CD4-positive, alpha-beta T cell treated with Interleukin-4 for 1 hour (primary cell): ENCODE measurements at places on chromosomes 5 and 9.
A peak's percentile ranks its signal among the peaks of the same experiment; 100 is the strongest.

- DNase-seq = no peak
Measured at GRCh38 chr5:105684799-105685198, 1985.9 kb downstream of the EFNA5 start.

GRCh38 chr5:27701931-27702903, 663.8 kb upstream of the CDH9 start:
- no peak for DNase-seq

GRCh38 chr5:177982072-177982727, 13.8 kb downstream of the PROP1 start:
- peak; percentile 7 for DNase-seq

GRCh38 chr9:87593359-87593980, 95.8 kb downstream of the DAPK1 start:
- DNase-seq = no peak

GRCh38 chr5:157290981-157291711, 25.2 kb downstream of the CYFIP2 start:
- DNase-seq = peak; percentile 62

- DNase-seq = no peak
Measured at GRCh38 chr5:5066276-5067186, 73.6 kb upstream of the ADAMTS16 start.

DNA sequence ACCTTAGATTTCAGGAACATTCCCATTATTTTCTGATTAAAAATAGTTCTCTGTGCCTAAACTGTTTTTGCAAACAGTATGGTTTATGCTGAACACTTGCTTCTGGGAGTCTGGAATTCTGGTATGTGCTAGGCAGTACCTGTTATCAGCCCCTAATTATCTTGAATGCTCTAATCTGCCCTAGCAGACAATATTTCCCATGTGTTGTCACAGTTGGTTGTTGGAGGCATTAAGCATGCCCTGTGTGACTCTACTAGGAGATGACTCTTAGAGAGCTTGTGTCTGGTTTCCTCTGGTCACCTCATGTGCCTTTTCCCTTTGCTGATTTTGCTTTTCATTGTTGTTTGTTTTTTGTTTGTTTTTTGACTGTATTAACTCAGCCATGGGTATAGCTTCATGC, 36.6 kb downstream of the UHRF2 start:
- DNase-seq = no peak

- no peak for DNase-seq
Measured at GRCh38 chr5:110817459-110817858, 78.7 kb downstream of the SLC25A46 start.

- DNase-seq = no peak
Measured at GRCh38 chr5:75716715-75717081, 539 bp downstream of the POC5 start.

- DNase-seq = no peak
Measured at GRCh38 chr9:76191493-76191892, 202.7 kb downstream of the RFK start.

GRCh38 chr5:58491216-58491892, at the start of gene GAPT:
GAPT (plus strand) TSS chr5:58491435; CDS start chr5:58494537, 3,102 bp downstream.
- DNase-seq = no peak

DNA sequence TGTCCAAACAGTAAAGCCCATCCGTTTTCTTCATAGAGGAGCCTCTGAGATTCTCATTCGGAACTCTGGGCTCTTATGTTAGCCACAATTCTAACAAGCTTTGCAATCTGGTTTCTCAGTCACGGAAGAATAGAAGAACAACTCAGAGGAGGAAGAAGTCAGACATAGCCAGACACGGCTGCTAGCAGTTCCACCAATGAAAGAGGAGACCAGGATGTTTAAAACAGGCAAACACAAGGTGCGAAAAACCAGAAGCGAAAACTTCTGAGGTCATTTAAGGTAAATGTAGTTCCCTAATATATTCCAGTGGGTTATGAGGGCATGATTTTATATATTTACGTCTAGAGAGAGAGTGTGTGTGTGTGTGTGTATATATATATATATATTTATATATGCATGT, 34.1 kb upstream of the GDNF start:
- DNase-seq = no peak

GRCh38 chr9:134922932-134923240, 5.2 kb upstream of the FCN1 start:
- peak; percentile 21 for DNase-seq

DNA sequence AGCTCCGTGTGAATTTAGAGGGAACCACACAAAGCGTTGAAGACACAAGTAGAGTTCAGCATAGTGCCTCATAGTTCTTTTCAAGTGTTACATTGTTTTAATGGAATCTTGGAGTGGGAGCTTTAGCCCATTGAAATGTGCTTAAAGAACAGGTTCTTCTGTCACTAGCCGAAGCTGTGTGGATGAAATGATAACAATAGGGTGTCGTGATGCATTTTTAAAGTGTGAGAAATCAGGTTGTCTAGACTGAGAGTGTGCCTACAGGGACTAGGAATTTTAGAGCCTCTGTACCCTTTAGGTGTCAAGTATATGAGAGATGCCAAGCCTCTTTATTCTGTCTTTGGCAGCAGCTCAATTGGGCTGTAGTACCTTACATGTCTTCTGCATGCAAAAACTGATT, 83.0 kb downstream of the NDUFS4 start:
- no peak for DNase-seq

- no peak for DNase-seq
Measured at GRCh38 chr5:165620394-165620793, 2115.0 kb downstream of the MAT2B start.

DNA sequence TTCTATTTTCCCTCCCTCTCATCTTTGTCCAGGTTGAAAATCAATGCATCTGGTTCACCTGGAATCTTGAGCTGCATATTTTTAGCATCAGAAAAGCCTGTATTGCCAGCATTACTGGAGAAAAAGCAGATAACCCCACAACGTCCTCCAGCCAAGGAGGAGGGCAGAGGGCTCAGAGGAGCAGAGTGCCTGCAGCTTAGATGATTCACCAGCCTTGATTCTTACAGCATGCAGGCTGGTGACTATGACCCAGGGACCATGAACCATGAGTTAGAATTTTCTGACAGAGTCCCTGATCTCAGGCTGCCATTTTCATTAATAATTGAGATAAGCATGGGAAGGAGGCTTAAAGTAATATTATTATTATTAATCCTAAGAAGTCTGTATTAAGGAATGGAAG, 278.2 kb downstream of the BRINP1 start:
- no peak for DNase-seq

DNA sequence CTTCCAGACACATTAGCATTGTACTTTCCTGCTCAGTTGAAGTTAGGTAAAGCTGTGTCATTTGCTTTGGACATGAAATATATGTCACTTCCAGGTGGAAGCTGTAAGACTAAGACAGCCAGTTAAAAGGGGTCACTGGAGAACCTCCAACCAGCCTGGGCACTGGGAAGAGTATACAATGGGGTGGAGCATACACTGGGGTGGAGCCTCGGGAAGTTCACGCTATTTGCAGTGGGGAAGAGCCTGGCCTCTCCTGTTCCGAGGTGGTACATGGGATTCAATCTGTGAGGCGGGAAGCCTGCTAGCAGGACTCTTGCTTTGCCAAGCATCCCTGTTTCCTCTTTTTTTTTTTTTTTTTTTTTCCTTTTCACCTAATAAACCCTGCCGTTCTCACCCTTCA, 145.3 kb downstream of the TTC39B start:
- no peak for DNase-seq

DNA sequence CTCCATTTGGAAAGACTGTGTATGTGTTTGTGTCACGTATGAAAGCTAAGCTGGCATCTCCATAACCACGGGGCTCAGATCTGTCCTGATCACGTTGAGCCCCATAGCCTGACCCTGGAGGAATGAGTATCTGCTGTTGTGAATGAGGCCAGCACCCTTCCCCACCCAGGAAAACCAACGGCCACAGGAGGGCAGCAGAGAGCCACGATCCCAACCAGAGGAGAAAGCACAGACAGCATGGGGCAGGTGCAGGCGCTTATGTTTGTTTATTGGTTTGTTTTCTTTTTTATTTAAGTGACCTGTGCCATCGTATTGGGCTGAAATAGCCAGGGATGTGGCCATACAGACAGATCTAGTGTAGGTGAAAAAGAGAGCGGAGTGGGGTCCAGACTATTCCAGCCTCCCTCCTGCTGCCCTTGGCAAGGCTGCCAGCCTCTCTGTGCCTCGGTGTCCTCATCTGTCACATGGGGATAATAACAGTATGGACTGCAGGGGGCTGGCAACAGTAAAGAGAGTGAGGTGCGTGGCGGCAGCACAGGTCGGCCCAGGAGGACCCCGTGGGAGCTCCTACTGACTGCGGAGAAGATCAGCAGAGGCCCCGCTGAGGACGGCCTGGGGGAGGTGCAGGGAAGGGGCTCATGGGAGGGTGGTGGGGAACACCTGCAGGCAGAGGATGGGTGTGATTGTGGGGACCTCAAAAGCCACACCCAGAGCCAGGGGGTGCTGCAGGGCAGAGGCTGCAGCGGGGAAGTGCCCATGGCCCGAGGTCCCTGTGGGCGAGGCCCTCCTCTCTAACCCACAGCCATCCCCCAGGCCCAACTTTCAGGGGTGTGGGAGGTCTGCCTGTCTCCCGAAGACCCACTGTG, 12.1 kb downstream of the OR2V2 start:
- peak; percentile 91 for DNase-seq

- DNase-seq = no peak
Measured at GRCh38 chr9:78325343-78325742, 28.4 kb downstream of the PSAT1 start.

DNA sequence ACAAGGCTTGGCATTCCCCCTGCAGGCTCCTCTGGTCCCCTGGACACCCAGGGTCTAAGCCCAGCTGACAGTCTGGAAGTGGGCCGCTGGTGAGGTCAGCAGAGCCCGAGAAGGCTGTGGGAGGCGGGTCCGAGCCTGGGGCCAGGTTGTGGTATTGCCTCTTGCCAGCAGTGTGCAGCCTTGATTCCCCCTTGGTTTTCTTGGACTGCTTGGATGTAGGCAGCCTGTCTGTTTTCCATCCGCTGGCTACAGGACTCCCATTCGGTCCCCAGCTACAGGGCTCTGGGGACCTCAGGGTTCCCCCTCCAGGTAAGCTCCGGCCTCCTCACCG, 1.6 kb downstream of the AIF1L start:
- no peak for DNase-seq

DNA sequence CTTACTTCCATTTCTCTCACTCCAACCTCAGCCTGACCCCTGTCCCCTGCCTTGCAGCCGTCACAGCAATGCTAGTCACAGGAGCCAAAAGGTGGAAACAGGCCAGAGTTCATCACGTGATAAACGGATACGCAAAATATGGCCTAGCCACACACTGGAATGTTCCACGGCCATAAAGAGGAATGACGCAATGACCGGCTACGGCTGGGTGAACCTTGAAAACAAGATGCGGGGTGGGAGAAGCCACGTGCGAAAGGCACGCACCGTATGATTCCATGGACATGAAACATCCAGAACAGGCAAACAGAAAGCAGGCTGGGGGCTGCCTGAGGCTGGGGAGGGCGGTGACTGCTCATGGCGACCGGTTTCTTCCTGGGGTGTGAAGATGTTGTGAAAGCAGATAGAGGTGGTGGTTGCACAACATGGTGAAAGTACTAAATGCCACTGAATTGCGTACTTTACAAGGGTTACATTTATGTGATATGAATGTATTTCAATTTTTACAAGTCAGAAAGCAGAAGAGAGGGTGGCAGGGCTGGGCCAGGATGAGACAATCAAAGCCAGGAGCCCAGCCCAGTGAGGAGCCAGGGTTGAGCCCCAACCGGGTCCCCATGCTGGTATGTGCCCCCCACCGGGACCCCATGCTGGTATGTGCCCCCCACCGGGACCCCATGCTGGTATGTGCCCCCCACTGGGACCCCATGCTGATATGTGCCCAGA, 117.8 kb upstream of the SARDH start:
- peak; percentile 18 for DNase-seq

- no peak for DNase-seq
Measured at GRCh38 chr9:99182356-99182755, 39.4 kb downstream of the ALG2 start.

DNA sequence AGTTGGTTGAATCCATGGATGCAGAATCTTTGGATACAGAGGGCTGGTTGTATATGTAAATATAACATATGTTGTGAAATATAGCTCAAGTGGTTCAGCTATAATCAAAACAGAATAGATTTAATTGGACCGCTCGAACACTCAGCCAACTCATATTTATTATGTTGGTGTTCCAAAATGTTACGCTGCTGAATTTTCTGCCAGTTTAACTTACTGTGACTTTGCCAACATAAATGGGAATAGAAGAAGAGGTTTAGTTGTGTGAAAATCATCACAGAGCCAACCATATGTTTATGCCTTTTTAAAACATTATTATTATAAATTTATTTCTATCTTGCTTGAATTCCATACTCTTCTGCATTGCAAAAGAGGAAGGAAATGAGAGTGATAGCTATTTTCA, 178.2 kb upstream of the FBXL7 start:
- no peak for DNase-seq

DNA sequence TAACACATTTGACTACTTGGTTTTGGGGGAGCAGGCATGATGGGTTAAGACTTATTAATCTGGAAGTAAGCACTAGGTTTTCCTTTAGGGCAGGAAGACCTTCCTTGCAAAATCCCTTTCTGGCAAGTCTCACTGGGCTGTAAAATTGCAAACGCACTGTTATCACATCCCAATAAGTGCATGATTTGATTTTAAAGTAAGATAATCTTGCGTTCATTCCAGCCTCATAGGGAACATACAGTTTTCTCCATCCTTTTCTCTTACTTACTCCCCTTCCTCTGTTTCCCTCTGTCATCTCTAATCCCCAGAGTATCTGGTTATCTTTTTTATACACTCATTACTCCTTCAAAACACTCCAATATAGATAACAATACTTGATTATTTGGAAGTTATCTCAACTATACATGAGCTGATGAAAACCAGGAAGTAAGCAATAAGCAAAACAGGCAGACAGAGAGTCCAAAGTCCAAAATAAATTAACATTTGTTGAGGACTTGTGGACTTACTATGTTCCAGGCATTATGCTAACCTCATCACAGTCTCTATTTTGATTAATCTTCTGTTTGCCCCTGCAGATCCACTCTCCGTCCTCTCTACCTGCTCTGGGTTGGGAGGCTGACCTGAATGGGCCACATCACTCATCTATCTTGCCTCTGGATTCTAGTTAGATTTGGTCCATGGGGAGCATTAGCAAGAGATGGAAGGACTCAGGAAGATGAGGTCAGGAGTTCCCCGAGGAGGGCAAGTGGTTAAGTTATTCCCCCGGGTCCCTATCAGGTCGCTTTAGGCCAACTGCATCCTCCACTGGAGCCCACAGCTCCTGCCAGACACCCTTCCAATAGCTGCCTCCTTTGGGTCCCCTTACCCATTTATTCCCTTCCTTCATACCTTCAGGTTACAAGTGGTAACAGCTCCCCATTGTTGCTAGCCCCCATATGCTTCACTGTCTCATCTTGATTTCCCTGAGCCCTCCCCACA, 60.2 kb downstream of the SLC22A5 start:
- DNase-seq = no peak
